ENCODE measurements at places on chromosomes 12 and 14.

GRCh38 chr12:115517913-115518312 lies 759.6 kb downstream of the MED13L start:
- no peak for DNase-seq

DNA sequence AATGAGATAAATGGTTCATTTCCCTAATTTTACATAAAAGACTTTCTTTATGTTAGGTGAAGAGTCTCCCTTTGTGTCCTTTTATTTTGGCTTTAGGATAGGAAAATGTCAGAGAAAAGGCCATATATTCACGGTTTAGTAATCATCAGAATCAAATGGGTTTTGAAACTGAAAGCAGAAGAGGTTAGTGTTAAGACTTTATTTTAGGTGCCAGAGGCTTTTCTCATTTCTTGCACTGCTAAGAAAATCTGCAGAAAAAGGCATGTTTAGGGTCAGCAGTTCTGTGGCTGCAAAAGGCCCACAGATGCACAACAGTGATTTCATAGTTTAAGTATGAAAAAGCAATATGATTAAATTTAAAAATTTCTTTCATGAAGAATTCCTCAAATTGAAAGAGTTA lies 80.4 kb upstream of the SINHCAF start:
- no peak for DNase-seq

- peak; percentile 51 for DNase-seq
Measured at GRCh38 chr14:49892301-49892635, 614 bp upstream of the ARF6 start.

DNA sequence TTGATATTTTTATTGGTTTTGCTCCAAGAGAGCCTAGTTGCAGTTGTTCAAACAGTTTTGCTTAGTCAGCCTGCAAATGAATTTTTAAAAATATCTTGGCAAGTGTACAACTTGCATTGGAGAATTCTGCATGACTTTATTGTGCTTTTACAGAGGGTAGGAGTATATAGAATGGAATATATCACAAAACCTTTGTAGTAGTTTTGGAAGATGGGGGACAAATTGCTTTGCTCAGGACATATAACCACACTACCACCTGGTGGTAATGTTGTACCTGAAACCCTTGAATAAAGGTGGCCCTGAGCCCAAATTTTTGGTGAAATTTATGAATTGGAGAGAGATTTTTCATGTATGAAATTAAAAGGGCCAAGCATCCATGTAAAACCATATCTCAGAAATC lies 645.2 kb downstream of the MED13L start:
- no peak for DNase-seq

- no peak for DNase-seq
Measured at GRCh38 chr12:26572137-26572536, 260.9 kb downstream of the ITPR2 start.

DNA sequence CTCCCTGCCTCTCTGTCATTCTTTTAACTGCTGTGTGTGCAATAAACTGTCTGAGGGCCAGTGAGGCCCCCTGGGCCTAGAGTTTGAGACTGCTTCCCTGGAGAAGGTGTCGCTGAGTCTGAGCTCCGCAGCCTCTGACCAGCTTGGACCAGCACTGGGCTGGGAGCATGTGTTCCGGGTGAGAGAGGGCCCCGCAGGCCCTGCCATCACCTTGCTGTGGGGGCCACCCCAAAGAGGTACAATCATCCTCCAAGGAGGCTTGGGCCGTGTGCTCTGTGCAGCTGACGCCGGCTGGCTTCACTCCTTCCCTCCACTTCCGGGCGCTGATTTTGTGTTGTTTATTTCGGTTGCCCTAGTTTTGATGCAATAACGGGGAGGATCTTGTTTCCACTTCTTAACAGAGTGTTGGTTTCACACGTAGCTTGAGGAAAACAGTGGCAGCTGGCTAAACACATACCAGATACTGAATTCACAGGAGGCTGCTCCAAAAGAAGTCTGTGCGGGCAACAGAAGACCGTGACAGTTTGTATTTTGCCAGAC lies 121.6 kb downstream of the TMEM132C start:
- no peak for DNase-seq

GRCh38 chr14:68674538-68675232 lies 118.2 kb downstream of the ZFP36L1 start:
- DNase-seq, result no peak

DNA sequence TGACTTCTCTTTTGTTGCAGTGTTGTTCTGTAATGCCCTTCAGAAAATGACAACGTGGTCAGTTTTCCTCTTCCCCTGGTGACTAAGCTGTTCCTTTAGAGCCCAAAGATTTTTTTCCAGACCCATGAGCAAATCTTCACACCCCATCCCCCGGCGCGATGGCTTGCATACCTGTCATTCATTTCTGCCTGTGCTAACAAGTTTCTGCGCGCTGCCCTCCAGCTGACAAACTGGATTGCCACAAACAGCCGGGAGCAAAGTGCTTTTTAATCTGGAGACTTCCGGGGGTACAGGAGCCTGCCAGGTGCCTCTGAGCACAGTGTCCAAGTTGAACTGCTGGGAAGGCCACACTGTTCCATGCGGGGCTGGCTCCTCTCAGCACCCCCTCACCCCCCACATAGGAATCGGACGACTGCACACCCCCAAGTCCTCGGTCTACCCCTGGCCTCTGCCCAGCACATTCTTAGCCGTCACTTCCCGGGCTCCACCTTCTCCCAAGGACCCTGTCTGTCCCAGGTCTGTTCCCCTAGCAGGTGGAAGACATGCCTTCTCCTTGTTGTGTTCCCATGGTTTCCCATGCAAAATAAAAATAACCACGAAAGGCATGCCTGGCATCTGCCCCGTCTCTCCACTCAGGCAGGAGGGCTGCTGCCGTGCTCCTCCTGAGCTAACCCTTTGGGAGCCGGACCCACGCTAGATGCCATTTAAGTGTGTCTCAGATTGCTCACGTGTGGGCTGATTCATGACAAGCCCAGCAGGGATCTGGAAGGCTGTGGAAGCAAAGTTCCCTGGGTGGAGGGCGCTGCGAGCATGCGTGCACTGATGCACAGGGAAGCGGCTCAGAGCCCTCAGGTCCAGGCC lies 14.1 kb downstream of the RILPL1 start:
- peak; percentile 74 for DNase-seq

GRCh38 chr12:55684761-55685370 lies 22.8 kb downstream of the ITGA7 start:
- no peak for DNase-seq

- DNase-seq, result no peak
Measured at GRCh38 chr14:99573000-99573330, 31.0 kb downstream of the CCDC85C start.

- no peak for DNase-seq
Measured at GRCh38 chr14:32697114-32697513, 241.6 kb upstream of the NPAS3 start.

DNA sequence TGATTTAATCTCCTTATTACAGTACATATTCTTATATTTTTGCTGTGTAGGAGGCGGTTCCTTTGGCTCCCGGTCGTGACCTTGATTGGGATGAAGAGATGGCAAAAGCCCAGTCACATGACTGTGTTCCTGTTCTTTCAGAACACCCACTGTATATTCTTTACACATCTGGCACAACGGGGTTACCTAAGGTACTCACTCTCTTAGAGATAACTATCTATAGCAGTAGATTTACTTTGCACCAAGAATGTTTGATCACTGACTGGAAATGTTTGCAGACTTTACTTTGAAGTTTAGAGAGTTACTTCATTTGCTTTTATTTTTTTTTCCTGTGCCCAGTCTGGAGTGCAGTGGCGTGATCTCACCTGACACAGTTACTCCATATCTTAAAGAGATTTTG lies 65.2 kb downstream of the ACSS3 start:
- DNase-seq, result no peak

- DNase-seq, result no peak
Measured at GRCh38 chr12:47359310-47360092, 279.7 kb upstream of the AMIGO2 start.

DNA sequence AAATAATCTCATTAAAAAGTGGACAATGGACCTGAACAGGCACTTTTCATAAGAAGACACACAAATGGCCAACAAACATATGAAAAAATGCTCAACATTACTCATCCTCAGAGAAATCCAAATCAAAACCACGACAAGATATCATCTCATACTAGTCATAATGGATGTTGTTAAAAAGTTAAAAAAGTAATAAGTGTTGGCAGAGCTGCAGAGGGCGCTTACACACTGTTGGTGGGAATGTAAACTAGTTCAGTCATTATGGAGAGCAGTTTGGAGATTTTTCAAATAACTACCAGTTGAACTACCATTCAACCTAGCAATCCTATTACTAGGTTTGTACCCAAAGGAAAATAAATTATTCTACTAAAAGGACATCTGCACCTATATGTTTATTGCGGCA lies 47.2 kb downstream of the FOXG1 start:
- DNase-seq, result no peak

- peak; percentile 74 for DNase-seq
Measured at GRCh38 chr12:89160716-89161123, 191.6 kb downstream of the DUSP6 start.

DNA sequence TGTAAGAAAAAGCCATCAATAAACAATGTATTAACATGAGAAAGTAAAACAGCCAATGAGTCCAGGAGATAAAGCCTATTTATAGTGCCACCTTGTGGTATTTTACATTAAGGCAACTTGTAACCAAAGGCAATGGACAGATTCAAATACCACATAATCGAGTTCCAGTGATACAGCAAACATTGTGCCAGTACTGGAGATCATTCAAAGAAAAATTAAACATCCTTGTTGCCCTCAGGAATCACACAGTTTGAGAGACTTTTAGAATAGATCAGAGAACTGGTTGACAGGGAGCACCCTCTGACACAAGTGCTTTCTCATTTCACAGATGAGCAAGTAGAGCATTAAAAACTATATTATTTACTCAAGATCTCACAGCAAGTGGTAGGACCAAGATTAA lies 98.1 kb downstream of the DDHD1 start:
- DNase-seq, result no peak

DNA sequence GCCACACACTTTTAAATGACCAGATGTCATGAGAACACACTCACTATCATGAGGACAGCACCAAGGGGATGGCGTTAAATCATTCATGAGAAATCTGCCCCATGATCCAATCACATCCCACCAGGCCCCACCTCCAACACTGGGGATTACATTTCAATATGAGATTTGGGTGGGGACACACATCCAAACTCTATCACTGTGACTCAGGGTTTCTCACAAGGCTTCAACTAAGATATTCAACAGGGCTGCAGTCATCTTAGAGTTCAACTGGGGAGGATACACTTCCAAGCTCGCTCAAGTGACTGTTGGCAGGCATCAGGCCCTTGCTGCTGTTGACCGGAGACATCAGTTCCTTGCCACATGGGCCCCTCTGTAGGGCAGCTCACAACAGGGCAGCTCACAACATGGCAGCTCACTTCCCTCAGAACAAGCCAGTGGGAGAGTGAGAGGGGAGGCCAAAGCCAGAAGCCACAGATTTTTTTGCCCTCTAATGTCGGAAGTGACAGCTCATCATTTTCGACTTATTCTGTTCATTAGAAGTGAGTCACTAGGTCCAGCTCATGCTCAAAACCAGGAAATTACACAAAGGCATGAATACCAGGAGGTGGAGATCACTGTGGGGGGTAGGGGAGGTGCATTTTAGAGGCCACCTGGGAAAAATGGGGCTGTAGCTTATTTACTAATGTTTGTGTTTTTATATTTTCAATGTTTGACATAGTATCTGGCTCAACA lies 50.8 kb upstream of the PTHLH start:
- DNase-seq, result peak; percentile 84

- DNase-seq, result no peak
Measured at GRCh38 chr12:41819948-41820347, 324.7 kb downstream of the GXYLT1 start.

- DNase-seq, result no peak
Measured at GRCh38 chr14:92677087-92677668, 71.2 kb downstream of the LGMN start.
